ENCODE measurements at places on chromosomes 12 and 14.
A peak's percentile ranks its signal among the peaks of the same experiment; 100 is the strongest.

DNA sequence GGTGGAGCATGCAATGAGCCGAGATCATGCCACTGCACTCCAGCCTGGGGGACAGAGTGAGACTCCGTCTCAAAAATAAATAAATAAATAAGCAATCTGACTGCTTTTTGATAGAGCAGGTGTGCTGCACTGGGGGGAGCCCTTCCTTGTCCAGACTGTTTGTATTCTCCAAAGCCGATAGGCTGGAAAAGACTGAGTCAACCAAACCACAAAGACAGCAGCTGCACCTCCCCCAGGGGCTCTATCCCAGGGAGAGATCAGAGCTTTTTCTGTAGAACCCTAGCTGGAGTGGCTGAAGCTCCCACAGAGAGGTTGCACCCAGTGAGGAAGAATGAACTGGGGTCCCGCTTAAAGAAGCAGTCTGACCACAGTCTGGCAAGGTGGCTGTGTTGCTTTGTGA, 45.8 kb upstream of the LALBA start:
- DNase-seq: no peak

- DNase-seq: peak; percentile 83
These were observed 21.3 kb upstream of the CD27 start for GRCh38 chr12:6423267-6424007.

GRCh38 chr12:100279607-100280244, 12.7 kb downstream of the SCYL2 start:
- DNase-seq: no peak

- no peak for DNase-seq
These were observed 297.1 kb downstream of the KSR2 start for GRCh38 chr12:117671734-117672133.

- no peak for DNase-seq
These were observed 120.6 kb downstream of the TGFB3 start for GRCh38 chr14:75861161-75861621.

- no peak for DNase-seq
These were observed 7.7 kb downstream of the RARG start for GRCh38 chr12:53224061-53224896.

GRCh38 chr12:5437182-5437583, 5.3 kb downstream of the NTF3 start:
- peak; percentile 79 for DNase-seq

- no peak for DNase-seq
These were observed 2.0 kb upstream of the PCNX1 start for GRCh38 chr14:70905301-70905700.
